ENCODE measurements at places on chromosomes 2 and 18. TPM values are rescaled to one million over a fixed set of nuclear protein-coding genes. Genes with fewer than 3 reads are reported as not detected.

Gene GAL3ST2
- not detected for total RNA-seq

Gene ERFE
- 0.62 TPM for total RNA-seq

DNA sequence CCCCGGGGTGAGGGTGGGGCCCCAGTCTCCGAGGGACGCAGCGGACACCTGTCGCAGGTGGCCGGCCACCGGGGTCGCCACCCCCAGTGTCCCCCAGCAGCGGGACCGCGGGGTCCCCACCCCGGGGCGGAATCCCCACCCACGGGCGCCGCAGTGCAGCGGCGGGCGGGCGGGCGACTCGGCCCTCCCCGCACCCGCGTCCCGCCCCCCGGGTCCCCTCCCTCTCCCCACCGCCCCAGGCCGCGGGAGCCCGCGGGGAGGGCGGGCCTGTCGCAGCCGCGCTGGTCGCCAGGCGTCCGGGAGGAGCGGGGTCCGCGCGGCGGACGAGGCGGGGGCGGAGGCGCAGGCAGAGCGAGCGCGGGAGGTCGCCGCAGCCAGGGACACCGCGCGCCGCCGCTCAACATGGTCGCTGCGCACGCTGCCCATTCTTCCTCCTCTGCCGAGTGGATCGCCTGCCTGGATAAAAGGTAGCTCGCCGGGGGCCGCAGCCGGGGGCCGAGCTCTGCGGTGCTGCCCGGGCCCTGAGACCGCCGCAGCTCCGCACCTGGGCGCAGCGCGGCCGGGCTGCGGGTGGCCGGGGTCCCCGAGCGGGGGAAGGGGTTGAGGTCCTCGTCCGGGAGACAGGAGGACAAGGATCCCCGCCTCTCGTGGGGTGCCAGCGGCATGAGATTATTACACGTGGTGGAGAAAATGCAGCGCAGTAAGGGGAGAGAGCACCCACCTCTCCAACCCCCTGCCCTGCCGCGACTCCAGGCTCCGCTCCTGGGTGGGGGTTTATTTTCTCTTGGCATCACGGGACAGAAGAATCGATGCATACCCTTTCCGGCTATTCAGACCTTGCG lies at the start of gene RAPGEF4:
Gene RAPGEF4, plus strand, starts transcription at position 264 of the 842 bp plus-strand sequence. Its CDS starts 139 bp downstream, at position 403.
- no peak for DNase-seq

DNA sequence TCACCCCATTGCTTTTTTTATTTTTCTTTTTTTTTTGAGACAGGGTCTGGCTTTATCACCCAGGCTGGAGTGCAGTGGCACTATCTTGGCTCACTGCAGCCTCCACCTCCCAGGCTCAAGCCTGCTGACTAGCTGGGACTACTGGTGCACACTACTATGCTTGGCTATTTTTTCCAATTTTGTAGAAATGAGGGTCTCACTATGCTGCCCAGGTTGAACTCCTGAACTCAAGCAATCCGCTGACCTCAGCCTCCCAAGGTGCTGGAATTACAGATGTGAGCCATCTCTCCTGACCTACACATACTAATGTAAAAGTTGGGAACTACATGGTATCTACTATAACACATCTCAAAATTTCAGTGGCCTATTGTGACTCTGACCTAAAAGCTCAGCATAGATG lies 101.2 kb downstream of the FMNL2 start:
- no peak for DNase-seq

DNA sequence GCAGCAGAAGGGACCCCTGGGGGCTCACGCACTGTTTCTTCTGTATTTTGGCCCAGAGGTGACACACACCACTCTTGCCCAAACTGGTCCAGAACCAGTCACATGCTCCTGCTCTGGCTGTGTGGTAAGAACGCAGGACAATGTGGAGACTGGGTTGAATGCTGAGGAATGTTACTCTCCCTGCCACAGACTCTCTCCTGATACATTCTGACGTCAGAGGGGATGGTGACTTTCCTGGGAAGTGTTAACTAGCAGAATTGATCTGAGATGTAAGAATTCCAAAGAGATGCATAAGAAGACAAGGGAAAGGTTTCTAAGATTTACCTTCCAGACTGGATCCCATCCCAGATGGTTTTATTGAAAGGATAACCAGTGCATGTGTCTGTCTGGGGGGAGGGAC lies 100.8 kb downstream of the ASB1 start:
- no peak for DNase-seq
